ENCODE measurements at places on chromosomes 16 and 17.

DNA sequence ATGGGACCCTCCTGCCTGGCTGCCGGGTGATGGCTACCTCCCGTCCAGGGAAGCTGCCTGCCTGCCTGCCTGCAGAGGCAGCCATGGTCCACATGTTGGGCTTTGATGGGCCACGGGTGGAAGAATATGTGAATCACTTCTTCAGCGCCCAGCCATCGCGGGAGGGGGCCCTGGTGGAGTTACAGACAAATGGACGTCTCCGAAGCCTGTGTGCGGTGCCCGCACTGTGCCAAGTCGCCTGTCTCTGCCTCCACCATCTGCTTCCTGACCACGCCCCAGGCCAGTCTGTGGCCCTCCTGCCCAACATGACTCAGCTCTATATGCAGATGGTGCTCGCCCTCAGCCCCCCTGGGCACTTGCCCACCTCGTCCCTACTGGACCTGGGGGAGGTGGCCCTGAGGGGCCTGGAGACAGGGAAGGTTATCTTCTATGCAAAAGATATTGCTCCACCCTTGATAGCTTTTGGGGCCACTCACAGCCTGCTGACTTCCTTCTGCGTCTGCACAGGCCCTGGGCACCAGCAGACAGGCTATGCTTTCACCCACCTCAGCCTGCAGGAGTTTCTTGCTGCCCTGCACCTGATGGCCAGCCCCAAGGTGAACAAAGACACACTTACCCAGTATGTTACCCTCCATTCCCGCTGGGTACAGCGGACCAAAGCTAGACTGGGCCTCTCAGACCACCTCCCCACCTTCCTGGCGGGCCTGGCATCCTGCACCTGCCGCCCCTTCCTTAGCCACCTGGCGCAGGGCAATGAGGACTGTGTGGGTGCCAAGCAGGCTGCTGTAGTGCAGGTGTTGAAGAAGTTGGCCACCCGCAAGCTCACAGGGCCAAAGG, 36.8 kb downstream of the NLRC5 start:
- DNase-seq, result no peak

DNA sequence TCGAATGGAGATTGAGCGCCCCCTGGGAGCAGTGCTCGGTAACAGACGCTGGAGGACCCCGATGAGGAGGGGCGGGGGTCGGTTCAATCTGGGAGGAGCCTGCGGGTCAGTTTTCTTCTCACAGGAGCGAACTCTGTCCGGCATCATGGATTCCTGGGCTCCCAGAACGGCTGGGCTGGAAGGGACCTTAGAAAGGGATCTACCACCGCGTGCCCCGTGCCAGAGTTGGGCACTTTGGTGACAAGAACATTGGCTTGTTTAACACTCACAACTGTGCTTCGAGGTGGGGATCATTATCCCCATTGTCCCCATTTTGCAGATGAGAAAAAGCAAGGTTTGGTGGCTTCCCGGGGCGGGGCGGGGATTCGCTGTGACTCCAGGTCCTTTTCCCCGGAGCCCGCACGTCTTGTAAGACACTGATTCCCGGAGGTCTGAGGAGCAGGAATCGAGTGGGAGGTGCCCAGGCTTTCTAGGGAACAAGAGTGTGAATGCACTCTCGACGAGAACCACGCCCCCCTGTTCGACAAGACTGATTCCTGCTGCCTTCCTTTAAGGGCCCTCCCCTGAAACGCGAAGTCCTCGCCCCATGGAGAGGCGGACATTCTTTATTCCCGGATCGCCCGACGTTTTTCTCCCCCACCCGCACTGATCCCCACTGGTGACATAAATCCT, 1.5 kb upstream of the FBXL19 start:
- DNase-seq, result peak; percentile 72

DNA sequence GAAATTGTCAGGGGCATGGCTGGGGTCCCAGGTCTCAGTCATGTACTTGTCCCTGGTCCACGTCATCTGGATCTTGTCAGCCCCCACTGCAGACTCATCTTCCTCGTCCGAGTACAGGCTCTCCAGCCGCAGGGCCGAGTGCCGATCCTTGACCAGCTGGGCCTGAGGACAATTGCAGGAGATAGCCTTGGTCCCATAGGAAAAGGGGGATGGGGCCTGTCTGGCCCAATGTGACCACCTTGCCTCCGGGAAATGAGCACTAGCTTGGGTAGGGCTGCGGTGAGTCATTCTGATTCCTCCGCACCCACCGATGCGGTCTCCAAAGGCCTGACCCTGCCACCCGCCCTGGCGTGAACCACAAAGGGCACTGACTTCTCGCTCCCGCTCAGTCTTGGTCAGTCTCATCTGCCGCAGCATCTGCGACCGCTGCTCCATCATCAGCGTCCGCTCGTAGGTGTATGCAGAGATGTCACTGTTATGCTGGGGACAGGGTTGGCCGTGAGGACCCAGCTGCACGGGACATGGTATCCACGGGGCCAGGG, 1.5 kb upstream of the LCAT start:
- DNase-seq, result no peak

GRCh38 chr17:76726231-76726775, at the start of gene JMJD6:
Gene JMJD6 (minus strand): TSS chr17:76726606. CDS start chr17:76726475, 131 bp downstream.
- DNase-seq, result peak; percentile 91

DNA sequence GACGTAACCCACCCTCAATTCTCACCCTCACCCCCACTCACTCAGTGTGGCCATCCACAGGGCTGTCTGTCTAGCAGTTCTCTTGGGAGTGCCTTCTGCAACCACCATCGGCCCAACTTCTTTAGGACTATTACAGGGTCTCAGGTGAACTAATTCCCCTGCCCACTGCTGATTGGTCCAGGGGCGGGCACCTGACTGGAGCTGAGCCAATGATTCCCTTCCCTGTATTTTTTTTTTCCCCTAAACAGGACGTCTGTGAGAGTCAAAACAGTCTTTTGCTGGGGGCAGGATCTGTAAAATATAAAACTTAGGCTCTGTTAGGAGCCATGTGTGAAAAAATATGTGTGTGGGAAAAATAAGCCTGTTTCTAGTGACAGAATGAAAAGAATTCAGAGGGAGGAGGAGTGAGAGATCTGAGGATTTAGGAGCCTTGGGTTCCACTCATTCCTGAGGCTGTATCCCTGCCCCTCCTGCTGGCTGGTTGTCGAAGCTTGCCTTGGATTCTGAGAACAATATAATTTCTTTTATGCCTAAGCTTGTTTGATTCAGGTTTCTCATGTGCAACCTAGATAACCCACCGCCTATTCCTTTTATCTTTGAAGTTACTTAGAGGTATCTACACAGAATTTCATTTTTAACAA, 115.0 kb downstream of the SPACA3 start:
- DNase-seq, result no peak

GRCh38 chr17:38660097-38661025, 14.4 kb downstream of the EPOP start:
- no peak for DNase-seq

- no peak for DNase-seq
Measured at GRCh38 chr16:49335828-49336227, 37.8 kb upstream of the C16orf78 start.

DNA sequence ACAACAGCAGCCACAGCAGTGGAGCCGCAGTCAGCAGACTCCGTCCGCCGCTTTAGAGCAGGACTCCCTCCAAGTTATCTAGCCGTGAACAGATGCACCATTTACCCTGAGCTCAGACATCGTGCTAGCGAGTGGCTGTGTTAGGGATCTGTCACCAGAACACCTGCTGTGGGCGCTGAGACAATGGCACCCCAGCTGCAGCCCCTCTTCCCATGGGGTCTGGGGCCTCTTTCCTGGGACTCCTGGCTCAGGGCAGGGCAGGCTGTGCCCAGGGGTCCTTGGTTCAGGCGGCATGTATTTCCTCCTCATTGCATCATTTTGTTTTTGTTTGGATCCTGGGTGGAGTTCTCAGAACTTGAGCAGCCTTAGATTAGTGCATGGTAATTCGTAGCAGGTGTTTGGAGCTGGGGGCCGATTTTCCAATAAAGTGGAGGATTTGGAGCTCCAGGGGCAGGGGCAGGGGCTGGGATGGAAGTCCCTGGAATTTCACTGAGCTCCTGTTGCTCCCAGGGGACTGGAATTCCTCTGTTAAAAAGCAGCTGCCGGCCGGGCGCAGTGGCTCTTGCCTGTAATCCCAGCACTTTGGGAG, 23.4 kb downstream of the NMRAL1 start:
- DNase-seq, result no peak

GRCh38 chr17:75881678-75882454, 3.5 kb upstream of the TRIM47 start:
- DNase-seq, result no peak

DNA sequence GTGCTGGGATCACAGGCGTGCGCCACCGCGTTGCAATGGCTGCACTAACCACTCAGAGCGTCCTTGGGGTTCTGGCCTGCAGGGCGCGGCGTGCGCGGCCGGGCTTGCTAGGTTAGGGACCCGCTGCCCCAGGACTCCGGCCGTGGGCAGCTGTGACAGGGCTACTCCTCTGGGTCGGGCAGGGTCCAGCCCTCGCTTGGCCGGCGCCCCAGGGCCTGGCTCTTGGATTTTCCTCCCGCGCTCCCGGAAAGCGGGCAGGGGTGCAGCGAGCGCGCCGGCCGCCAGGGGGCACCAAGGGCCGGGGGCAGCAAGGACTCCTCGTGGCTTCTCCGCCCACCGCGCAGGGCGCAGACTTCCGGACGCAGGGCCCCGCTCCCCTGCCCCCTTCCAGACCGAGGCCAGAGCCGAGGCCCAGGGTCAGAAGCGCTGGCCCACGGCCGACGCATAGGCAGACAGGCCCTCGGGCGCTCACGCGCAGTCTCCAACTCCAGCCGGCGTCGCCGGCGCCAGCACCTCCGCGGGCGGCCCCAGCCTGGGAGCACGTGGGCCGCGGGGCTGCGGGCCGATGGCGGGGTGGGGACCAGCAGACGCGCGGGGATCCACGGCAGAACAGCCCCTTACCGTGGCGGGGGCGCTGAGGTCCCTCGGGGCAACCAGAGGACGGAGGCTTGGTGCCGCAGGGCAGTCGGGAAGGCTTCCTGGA, 355 bp downstream of the TLE7 start:
- DNase-seq, result no peak

- peak; percentile 65 for DNase-seq
Measured at GRCh38 chr17:2094891-2095535, 40.1 kb downstream of the HIC1 start.

- no peak for DNase-seq
Measured at GRCh38 chr16:86134802-86135461, 236.0 kb downstream of the IRF8 start.

Data from HuH-7.5 (cell line).